Stimulated activated CD8-positive, alpha-beta memory T cell treated with anti-CD3 and anti-CD28 coated beads, Interleukin-4, amount 100 ng/mL, for 4 hours (primary cell): ENCODE measurements at places on chromosomes 6 and 20.

DNA sequence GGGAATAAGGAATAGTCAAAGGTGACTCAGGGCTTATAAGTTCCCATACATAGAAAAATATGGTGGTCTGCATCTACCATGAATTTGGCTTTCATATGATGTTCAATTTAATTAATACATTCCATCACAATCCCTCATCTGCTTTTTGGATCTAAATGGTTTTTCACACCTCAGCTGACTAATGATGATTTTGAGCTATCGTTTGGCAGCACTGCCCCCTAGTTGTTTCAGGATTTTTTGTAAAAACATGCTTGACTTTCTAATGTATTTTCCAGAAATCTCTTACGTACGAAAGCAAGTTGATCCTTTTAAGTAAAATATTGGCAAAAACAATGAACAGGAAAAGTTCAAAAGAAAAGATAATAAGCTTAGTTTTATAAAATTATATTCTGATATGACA lies 408.6 kb upstream of the ADGRB3 start:
- DNase-seq: no peak

GRCh38 chr6:27145731-27146455 lies 101.6 kb upstream of the PRSS16 start:
- peak; percentile 45 for DNase-seq

GRCh38 chr6:28742668-28743270 lies 181.0 kb downstream of the TRIM27 start:
- DNase-seq: no peak

- no peak for DNase-seq
These were observed 39.7 kb downstream of the SIRPA start for GRCh38 chr20:1934721-1935573.

- no peak for DNase-seq
These were observed 41.6 kb downstream of the LYRM4 start for GRCh38 chr6:5219011-5219691.

GRCh38 chr6:659716-660581 lies 3.0 kb upstream of the HUS1B start:
- no peak for DNase-seq

DNA sequence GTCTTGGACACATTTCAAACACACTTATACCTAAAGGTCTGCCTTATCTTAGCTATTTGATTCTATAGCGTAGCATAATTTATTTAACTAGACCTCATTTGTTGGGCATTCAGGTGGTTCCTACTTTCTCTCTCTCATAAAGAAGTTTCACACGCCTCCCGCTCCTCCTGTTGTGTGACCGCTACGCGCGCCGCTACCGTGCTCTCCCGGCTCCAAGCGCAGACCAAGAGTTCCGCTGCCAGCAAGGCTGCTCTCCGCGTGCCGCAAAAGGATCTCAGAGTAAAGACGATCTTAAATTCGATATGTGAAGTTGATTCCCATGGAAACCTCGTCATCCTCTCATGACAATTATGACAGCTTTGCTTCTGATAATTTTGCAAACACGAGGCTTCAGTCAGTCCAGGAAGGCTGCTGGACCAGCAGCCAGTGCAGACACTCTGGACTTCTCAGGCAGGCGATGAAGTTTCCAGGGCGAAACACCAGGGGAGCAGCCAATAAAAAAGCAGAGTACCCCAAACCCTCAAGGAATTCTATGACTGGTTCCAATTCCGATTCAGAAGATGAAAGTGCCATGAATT lies 20.4 kb downstream of the PRSS16 start:
- DNase-seq: no peak

GRCh38 chr6:140183881-140184280 lies 809.4 kb upstream of the CITED2 start:
- DNase-seq: no peak

DNA sequence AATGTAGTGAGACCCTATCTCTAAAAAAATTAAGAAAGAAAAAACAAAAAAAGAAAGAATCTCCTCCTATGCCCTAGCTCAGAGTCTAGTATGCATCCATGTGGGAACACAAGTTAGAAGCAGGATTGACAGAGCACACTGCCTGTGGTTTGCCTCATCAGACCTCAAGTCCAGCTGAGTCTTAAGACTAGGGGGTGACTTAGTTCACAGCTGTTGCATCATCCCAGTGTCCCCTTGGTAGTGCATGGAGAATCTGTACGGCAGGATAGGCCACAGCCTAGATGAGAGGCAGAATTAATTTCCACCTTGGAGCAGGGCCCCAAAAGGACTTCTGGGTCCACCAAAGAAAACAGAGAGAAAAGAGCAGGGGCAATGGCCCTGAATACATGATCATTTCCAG lies 13.7 kb downstream of the PNPLA1 start:
- no peak for DNase-seq

- DNase-seq: no peak
These were observed 490 bp downstream of the IPCEF1 start for GRCh38 chr6:154356113-154356512.

GRCh38 chr6:161948462-161948861 lies 674.6 kb upstream of the AGPAT4 start:
- DNase-seq: no peak

- no peak for DNase-seq
These were observed 45.3 kb downstream of the RRBP1 start for GRCh38 chr20:17636523-17637412.

- DNase-seq: no peak
These were observed 42.7 kb downstream of the SASH1 start for GRCh38 chr6:148385379-148385778.

GRCh38 chr20:32068174-32068573 lies 16.1 kb downstream of the HCK start:
- no peak for DNase-seq

DNA sequence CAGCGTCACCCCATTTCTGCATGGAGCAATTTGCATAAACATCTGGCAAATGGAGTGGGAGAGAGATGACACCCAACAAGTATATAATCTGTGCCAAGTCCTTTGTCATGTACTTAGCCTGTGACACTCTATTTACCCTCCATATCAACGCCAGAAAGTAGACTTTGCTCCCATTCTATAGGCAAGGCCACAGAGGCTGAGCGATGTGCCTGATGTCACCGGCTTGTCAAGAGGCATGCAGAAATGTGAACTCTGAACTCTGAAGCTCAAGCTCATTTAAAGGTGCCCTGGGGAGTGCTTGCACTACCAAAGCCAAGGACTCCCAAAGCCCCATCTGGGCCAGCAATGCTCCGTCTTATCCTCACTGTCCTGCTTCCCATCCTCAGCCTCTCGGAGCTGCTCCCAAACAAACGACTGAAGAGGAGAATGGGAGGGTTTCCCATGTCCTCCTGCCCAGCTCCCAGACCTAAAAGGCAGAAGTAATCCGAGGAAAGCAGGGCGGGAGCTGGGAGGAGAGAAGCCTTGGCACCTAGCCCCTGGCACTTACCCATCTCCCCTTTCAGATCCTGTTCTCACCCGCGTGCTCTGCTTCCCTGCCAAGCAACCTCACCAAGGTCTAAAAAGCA lies 9.2 kb downstream of the CPNE5 start:
- no peak for DNase-seq

DNA sequence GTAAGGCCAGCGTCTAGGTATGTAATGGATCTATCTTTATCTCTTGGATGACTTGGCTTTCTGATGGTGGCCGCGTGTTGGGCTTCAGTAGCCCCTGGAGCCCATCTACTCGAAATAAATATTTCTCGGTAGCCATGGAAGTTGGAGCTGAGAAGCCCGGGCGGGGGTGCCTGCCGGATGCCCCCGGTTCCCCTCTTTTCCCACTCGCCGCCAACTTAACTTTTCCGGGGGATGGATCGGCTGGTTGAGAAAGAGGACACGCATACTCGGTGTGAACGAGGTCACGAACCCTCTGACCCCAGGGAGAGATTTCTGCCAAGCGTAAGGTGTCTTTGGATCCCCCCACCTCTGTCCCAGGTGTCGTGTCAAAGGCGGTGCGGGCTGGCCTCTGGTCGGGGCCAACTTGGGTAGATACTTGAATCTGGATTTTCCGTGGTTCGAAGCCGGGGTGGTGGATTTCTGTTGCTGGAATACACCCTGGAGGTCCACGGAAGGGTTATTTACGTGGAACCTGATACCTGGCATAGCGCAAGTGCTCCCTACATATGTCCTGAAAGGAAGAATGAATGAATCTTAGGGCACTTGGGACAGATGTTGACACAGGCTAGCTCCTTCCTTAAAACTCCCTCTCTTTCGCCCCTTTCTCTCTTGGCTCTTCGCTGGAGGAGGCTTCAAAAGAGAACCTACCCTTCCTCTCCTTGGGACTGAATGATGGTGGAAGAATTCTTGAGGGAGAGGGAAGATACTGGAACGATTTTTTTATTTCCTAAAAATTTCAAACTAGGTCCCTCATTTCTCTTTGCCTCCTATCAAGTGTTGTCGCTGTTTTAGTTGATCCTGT lies 996 bp downstream of the DOK5 start:
- no peak for DNase-seq

- DNase-seq: no peak
These were observed 177.3 kb upstream of the CCN2 start for GRCh38 chr6:132128424-132128823.

DNA sequence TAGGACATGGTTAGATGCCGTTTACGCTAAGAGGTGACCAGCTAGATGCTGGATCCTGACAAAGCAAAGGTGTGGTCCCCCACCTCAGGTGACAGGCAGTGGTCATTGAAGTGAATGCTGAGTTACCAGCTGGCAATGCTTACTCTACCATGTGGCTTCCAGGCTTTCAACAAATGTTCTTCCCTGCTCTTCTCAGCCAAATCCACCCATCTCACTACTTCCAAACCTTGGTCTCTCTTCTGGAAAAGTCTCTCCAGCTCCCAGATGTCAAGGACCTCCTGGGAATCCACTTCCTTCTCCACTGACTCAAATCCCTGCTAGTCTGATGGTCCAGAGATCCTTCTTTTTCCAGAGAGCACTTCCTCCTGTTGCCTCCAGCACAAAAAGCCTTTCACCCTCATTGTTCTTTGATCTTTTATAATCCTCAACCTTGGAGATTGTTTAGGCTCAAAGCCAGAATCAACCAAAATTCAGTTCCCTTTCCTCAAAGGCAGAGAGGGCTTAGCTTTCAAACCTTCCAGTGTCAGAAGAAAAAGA lies 228.0 kb downstream of the ZNF217 start:
- DNase-seq: no peak

- no peak for DNase-seq
These were observed 32.1 kb upstream of the NR2E1 start for GRCh38 chr6:108133594-108134179.

- DNase-seq: no peak
These were observed 211.9 kb upstream of the CNR1 start for GRCh38 chr6:88377976-88378568.

DNA sequence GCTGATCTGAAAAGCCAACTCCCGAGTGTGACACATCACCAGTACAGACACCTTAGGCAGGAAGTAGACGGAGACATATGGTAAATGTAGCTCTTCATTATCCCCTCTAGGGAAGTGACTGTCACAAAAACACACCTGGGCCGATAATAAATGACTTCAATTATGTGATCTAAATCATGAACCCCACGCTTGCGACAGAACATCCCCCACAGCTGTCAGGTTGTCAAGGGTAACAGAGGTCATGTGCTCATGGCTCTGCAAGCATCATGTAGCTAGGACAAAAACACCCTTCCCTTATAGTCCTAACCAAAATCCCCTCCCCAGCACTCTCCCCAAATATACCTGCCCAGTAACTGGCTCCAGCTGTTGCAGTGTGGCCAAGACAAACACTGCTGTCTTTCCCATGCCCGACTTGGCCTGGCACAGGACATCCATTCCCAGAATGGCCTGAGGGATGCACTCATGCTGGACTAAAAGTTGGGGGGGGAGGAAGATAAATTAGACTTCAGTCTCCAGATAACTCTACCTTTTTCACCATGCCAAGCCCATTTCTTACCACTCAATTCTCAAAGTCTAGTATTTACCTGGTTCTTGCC lies 2.9 kb downstream of the DDX39B start:
- DNase-seq: no peak

GRCh38 chr6:39080246-39080875 lies 31.8 kb downstream of the GLP1R start:
- no peak for DNase-seq

- DNase-seq: no peak
These were observed 59.4 kb downstream of the MAP3K5 start for GRCh38 chr6:136732889-136733288.

DNA sequence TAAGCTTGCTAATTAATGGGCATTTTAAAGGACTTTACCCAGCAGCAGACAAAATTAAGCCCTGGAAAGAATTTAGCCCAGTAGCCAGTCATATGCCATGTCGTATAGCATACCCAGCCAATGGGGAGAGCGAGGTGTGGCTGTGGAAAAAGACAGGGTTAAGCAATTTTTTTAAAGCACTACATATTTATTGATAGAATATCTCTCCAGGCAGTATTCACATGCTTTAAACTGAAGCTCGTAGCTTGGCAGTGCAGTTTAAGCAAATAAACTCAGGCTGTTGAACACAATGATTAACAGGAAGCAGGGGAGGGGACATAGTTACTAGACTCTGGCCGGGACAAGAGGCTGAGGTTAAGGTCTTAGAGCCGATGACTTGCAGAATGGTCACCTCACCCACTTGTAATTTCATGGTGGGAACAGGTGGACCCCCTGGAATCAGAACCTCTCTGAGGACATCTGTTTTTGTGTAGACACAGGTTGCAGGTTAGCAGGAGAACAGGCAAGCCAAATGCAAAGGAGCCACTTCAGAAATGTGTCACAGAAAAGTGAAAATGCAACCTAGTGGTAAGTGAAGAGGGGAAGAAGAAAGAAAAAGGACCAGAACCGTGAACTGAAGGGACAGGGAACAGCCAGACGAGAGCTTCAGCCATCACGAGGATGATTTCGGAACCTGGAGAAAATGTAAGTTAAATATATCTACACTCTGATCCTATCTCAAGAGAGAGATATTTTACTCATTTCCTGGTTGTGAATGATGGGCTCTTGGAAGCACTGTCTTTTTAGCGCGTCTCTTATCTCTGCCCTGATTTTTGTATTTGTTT lies 7.2 kb downstream of the GCNT2 start:
- DNase-seq: no peak

- no peak for DNase-seq
These were observed 729 bp downstream of the TSPYL4 start for GRCh38 chr6:116253188-116253504.

GRCh38 chr20:45918182-45918737 lies 6.3 kb upstream of the PLTP start:
- no peak for DNase-seq
